ENCODE measurements at places on chromosomes 16 and 17. TPM values are rescaled to one million over a fixed set of nuclear protein-coding genes. Genes with fewer than 3 reads are reported as not detected.

GRCh38 chr16:57226701-57227621 lies 18.1 kb upstream of the ARL2BP start:
- H3K36me3 ChIP-seq = peaks cover 4% of the 10 kb centered on the region
- no peak overlapping the region for H3K27ac ChIP-seq
- H3K27me3 ChIP-seq = no peaks in the 10 kb centered on the region
- H3K4me1 ChIP-seq = no peaks in the 10 kb centered on the region
- no peak overlapping the region for H3K4me3 ChIP-seq
- no peak for DNase-seq

DNA sequence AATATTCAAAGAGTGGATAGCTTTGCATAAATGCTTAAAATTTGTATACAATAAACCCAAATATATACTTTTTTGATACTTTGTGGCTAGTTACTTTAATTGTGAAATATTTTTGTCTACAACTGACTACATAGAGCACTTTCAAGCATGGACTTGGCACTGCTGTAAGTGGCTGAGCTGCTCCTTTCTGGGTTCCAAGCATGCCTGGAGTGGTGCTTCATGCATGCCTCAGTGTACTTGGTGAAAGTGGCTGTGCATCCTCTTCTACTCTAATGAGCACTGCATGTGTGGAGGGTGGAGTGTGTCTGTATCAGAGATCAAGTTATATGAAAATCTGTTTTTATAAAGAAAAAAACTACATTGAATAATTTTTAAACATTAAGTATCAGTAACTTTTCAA lies 94.1 kb downstream of the OMG start:
- H3K36me3 ChIP-seq = no peaks in the 10 kb centered on the region
- H3K27ac ChIP-seq = no peak overlapping the region
- H3K4me1 ChIP-seq = no peaks in the 10 kb centered on the region
- H3K27me3 ChIP-seq = no peaks in the 10 kb centered on the region
- no peak for DNase-seq

- no peaks in the 10 kb centered on the region for H3K36me3 ChIP-seq
- no peaks in the 10 kb centered on the region for H3K4me1 ChIP-seq
- no peak for DNase-seq
These were observed 17.8 kb upstream of the PITPNM3 start for GRCh38 chr17:6573982-6574686.

GRCh38 chr16:85446951-85447692 lies 166.0 kb upstream of the GSE1 start:
- DNase-seq = no peak
- H3K27me3 ChIP-seq = no peaks in the 10 kb centered on the region
- no peaks in the 10 kb centered on the region for H3K36me3 ChIP-seq
- no peak overlapping the region for H3K4me3 ChIP-seq
- peak overlapping the region; percentile 64 for H3K27ac ChIP-seq

DNA sequence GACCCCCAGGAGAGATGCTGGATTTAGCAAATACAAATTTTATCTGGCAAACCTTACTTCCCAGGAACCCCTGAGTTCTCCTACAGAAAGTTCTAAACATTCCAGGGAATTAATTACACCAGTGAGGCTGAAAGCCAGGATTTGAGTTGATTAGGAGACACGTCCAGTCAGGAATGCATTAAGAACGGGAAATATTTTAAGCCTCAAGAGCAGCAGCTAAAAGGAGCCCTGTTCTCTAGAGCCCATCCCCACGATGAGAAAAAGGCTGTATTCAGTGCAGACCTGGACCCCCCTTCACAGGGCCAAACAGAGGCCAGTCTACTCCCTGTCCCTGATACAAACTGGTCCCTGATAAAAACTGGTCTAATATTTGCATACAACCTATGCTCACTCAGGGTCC lies 55.0 kb downstream of the VAT1L start:
- DNase-seq = no peak
- H3K27me3 ChIP-seq = no peaks in the 10 kb centered on the region

- H3K36me3 ChIP-seq = no peaks in the 10 kb centered on the region
- H3K4me1 ChIP-seq = no peaks in the 10 kb centered on the region
- DNase-seq = no peak
- no peak overlapping the region for H3K4me3 ChIP-seq
- H3K27ac ChIP-seq = no peak overlapping the region
- H3K27me3 ChIP-seq = no peaks in the 10 kb centered on the region
These were observed 27.4 kb downstream of the TNFRSF13B start for GRCh38 chr17:16944334-16945135.

DNA sequence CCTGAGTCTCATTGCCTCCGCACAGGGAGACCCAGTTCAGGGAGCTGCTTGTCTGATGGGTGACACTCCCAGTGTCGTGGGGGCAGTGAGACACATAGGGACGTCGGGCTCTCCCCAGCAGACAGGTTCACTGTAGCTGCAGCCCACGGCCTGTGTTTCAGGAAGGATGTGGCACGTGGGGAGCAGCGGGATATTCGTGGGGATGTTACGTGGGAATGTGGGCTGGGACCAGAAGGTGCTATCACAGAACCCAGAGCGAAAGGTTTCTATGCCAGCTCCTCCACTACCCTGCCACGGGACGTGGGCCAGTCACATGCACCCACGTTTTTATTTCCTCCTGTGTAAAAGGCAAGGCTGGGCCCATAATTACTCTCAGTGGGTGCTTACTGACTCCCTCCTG lies 16.3 kb downstream of the CACNA1G start:
- no peak for DNase-seq
- no peak overlapping the region for H3K27ac ChIP-seq
- no peaks in the 10 kb centered on the region for H3K36me3 ChIP-seq
- H3K4me1 ChIP-seq = no peaks in the 10 kb centered on the region

DNA sequence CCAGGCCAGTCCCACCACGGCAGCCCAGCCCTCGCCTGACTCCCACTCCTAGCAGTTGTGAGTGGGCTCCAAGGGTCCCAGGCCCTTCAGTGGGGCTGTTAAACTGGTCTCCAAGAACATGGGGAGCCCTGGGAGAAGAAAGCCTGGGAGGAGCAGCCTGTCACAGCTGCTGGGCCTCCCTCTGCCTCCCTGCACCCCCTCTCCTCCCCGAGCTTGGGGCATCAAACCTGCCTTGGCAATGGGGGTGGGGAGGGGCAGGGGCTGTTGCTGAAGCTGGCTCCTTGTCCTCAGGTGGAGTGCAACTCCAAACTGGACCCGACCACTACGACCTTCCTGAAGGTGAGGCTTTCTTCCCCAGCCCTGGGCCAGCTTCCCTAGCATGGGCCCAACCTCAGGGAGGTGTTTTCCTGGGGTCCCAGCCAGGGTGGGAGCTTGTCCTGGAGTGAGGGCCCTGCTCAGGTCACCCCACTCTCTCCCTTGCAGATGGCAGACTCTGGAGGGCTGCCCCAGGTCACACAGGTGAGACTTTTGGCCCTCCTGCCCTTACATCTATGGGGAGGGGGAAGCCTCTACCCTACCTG lies 6.6 kb upstream of the SETD6 start:
- H3K27me3 ChIP-seq = no peaks in the 10 kb centered on the region
- H3K4me3 ChIP-seq = no peak overlapping the region
- no peak overlapping the region for H3K27ac ChIP-seq
- H3K36me3 ChIP-seq = no peaks in the 10 kb centered on the region
- H3K4me1 ChIP-seq = no peaks in the 10 kb centered on the region

DNA sequence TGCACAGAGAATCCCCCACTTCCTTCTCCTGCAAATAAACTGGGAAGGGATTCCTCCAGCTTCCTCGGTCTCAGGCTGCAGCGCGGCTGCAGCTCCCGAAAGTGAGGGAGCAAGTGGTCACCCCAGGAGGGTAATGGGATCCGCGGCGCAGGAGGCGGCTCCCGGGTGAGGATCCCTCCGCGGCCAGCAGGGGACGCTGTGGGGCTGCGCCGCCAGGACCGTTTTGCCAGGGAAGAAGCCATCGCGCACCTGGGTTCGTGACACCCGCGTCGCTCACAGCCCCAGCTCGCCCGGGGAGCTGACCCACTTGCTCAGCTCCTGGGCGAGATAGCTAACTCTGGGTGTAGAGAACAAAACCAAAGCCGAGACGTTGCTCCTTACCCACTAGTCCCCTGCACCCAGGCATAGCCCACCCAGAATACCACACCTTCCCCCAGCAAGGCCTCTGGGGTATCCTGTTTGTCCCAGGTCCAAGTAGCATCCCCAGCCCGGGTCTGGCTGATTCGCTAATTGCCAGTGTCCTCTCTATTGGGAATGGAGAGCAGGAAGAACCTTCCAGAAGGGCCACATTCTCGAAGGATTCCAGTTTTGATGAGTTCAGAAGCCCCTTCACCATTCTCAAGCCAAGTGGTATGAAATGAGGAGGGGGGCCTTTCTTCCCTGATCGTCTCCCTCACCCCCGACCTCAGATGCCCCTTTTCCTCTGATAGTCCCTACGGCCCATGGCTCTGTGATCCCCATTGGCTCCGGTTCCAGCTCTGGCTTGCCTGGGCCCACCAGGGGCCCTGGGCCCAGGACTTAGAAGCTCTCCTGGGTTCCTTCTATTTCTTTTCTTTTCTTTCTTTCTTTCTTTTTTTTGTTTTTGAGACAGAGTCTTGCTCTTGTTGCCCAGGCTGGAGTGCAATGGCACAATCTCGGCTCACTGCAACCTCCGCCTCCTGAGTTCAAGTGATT lies 14.1 kb downstream of the CYGB start:
- no peak overlapping the region for H3K4me3 ChIP-seq
- DNase-seq = peak; percentile 79
- H3K4me1 ChIP-seq = peaks cover 14% of the 10 kb centered on the region
- H3K27me3 ChIP-seq = no peaks in the 10 kb centered on the region
- H3K36me3 ChIP-seq = no peaks in the 10 kb centered on the region

GRCh38 chr16:79261481-79261940 lies 339.0 kb downstream of the MAF start:
- no peaks in the 10 kb centered on the region for H3K36me3 ChIP-seq
- peak; percentile 41 for DNase-seq
- no peaks in the 10 kb centered on the region for H3K4me1 ChIP-seq
- H3K27me3 ChIP-seq = no peaks in the 10 kb centered on the region
- H3K27ac ChIP-seq = no peak overlapping the region
- no peak overlapping the region for H3K4me3 ChIP-seq

The SRCIN1 gene
- total RNA-seq = 1.1 TPM

GRCh38 chr16:79409978-79410377 lies 190.6 kb downstream of the MAF start:
- no peak overlapping the region for H3K4me3 ChIP-seq
- no peak overlapping the region for H3K27ac ChIP-seq
- DNase-seq = no peak
- no peaks in the 10 kb centered on the region for H3K36me3 ChIP-seq

- H3K4me3 ChIP-seq = no peak overlapping the region
- no peaks in the 10 kb centered on the region for H3K4me1 ChIP-seq
- DNase-seq = no peak
- no peaks in the 10 kb centered on the region for H3K36me3 ChIP-seq
- no peak overlapping the region for H3K27ac ChIP-seq
These were observed 176.4 kb upstream of the CHMP6 start for GRCh38 chr17:80815151-80815681.

- H3K27ac ChIP-seq = no peak overlapping the region
- DNase-seq = no peak
- no peaks in the 10 kb centered on the region for H3K4me1 ChIP-seq
- no peaks in the 10 kb centered on the region for H3K27me3 ChIP-seq
- H3K4me3 ChIP-seq = no peak overlapping the region
These were observed 6.7 kb upstream of the GOSR2 start for GRCh38 chr17:46916211-46916610.

GRCh38 chr16:56460101-56460500 lies 8.7 kb downstream of the OGFOD1 start:
- peaks cover 6% of the 10 kb centered on the region for H3K36me3 ChIP-seq
- no peaks in the 10 kb centered on the region for H3K27me3 ChIP-seq
- no peak overlapping the region for H3K27ac ChIP-seq
- DNase-seq = no peak
- H3K4me3 ChIP-seq = no peak overlapping the region

Data from colonic mucosa (tissue), 4 donors.